ENCODE measurements at places on chromosomes 6 and 20.

DNA sequence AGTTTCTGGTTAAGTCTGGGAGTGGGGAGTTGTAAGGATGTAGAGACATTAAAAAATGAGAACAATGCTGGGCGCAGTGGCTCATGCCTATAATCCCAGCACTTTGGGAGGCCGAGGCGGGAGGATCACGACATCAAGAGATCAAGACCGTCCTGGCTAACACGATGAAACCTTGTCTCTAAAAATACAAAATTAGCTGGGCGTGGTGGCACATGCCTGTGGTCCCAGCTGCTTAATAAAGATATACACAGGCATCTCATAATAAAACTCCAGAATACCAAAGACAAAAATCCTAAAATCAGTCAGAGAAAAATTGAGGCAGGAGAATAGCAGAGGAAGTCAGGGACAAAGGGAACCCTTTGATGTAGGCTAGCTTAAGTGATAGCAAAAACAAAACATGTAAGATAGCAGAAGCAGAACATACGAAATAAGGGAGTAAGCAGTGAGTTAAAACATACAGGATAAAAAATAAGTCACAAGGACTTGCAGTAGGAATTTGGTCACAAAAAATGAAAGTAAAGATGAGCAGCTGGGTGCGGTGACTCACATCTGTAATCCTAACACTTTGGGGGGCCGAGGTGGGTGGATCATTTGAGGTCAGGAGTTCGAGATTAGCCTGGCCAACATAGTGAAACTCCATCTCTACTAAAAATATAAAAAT is 23.6 kb downstream of the DDX43 start:
- DNase-seq = no peak

DNA sequence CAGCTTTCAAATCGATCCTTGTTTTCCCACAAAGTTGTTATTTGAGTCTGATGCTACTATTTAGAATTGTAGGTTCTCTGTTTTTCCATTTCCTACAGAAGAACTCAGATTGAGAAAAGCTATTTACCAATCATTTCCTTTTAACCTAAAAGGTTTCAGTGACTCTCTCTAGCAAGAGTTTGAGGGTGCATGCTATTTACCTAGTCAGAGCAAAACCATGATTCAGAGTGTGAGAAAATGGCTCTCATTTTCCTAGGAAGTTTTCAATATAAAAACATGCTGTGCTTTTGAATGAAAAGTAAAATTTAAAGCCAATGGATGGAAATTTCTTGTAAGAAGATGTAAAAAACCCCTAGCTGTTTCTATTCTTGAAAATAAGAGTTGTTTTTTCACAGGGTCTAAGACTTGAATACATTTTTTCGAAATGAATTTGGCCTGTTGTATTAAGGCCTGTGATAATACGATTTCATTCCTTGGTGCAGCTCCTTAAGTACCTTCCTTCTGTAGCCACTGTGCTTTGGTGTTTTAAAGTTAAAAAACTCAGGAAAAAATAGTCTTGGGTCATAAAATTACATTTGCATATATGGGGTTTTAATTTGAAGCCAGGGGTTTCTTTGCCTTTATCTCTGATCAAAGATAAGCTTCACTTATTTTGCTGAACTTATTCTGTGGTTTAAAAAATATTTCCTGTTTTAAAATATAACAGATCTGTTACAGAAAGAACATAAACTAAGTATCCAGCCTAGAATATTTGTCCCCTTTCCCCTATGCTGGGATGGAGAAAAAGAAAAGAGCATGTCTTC is 18.0 kb upstream of the RSPH3 start:
- no peak for DNase-seq

- peak; percentile 39 for DNase-seq
Measured at GRCh38 chr6:140393665-140394540, 1019.5 kb upstream of the CITED2 start.

DNA sequence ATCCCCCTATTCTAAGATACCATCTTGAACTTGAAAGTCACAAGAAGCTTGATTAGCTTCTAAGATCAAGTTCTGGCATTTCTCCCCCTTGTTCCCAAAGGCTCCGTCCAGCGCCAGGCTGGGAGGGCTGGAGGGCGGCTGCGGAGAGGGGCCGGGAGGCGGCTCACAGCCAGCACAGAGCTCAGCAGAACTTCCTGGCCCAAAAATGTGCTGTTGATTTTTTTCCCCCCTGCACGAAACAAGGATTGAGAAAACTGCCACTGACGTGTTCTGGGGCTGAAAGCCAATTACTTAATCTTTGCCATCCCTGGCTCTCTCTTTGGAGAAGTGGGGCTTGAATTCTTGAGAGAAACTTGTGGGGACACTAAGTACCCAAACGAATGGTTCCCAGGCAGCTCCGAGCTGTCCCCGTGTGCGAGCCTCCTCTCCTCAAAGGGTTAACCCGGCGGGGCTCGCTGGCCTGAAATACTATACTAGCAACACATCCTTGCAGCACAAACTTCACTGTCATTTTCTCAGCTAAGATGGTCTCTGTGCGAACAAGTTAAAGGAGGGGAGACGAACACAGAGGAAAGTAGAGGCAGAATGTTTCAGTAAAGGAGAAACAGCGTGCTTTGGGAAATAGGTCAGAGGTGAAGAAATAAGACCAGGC is 452 bp downstream of the TRAF3IP2 start:
- DNase-seq = no peak

DNA sequence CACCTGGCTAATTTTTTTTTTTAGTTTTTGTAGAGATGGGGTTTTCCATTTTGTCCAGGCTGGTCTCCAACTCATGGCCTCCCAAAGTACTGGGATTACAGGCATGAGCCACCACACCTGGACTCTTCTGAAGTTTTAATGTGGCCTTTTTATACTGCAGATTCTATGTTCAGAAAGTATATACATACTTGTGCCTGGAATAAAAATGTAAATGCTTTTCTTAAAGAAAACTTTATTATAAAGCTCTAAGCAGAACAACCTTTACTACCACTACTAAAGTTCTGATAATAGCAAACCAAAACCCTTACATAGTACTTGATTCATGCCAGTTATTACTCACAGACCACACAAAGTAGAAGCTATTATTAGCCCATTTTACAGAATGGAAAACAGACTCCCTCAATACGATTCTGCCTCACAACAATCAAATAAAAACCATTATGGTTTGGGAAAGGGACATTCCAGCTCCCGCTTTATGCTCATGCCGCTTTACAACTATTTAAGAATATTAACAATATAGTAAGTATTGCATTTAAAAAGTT is 5.3 kb downstream of the PHIP start:
- no peak for DNase-seq

DNA sequence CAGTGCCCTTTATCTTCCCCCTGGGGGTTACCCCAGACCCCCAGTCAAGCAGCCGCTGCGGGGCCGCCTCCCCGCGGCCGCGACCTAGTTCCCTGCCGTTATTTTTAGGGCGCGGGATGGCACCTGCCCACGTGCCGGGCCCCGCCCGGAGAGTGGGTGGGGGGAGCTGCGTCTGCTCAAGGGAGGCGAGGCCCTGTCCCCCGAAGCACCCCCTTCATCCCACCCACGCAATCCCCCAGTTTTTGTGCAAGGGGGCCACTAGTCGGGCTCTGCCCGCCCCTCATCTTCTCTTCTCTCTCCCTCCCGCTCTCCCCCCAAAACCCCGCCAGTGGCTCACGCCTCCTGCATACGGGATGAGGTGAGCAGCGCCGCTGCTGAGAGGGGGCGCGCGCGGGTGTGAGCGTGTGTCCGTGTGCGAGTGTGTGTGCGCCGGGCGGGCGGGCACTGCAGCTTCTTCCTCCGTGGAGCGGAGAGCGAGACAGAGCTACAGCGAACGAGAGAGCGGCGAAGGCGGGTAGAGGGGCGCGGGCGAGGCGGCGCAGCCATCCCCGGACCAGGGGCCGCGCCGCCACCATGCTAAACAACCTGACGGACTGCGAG is at the start of gene SLC12A5:
Gene SLC12A5, plus strand, starts transcription at position 444 of the 600 bp plus-strand sequence. Its CDS starts 130 bp downstream, at position 574.
- DNase-seq = no peak

DNA sequence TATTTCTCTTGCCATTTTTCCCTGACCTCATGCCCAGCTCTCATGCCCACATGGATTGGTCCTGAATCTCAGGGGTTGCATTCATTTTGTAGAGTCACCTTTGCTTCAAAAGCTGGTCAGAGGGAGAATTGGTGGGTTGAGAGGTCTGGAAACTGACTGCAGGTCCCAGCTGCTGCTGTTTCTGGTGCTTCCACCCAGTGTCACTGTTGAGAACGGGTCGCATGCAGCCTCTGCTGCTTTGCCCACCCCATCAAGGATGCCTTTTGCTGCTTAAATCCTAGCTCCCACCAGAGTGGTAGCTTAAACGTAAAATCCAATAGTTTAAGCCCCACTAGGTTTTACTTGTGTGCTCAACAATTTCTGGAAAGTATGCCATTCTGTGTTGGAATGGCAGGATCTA is 211.4 kb upstream of the TSHZ2 start:
- DNase-seq = no peak

GRCh38 chr20:9139106-9139833 is 70.4 kb downstream of the PLCB4 start:
- DNase-seq = no peak

- DNase-seq = no peak
Measured at GRCh38 chr20:3748073-3748472, 15.6 kb downstream of the HSPA12B start.

- DNase-seq = peak; percentile 39
Measured at GRCh38 chr6:47651505-47651944, 46.9 kb upstream of the ADGRF4 start.

DNA sequence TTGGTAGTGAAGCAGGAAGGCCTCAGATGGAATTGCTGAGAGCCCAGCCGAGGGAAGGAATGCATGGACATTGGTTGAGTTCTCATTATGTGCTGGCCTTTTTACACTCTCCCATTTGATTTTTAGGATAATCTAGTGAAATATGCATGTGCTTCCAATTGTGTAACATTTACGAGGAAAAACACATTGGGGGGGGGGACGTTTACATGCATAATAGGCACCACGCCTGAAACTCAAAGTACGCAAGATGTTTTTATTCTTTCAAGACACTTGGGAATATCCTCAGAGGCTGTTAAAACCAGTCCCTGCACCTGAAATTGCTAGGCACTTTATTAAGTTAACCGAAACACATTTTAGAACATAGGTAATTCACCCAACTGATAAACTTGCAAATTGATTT is 118.5 kb upstream of the CDH4 start:
- no peak for DNase-seq

DNA sequence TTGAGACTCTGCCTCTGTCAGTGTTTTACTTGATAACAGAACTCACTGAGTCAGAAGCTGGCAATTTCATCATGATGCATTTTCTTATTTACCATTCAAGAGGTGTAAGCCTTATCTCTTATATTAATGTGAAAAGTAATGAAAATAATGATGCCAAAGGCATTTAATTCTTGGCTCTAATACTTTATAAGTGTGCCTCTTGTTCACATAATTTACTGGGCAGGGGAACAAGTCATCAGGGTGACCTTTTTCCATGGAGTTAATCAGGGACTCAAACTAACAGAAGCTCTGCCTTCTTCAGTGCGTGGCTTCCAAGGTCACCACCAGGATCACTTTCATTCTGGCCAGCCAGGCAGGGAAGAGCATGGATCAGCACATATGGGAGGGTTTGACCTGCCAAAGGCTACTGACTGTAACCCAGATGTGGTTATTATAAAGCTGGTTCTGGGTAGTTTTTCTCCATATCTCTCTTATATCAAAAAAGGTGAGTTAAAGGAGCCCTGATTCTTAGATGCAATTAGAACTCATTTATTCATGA is 5.2 kb upstream of the PLCB1 start:
- no peak for DNase-seq

- no peak for DNase-seq
Measured at GRCh38 chr6:3847521-3847920, 1.7 kb upstream of the FAM50B start.

DNA sequence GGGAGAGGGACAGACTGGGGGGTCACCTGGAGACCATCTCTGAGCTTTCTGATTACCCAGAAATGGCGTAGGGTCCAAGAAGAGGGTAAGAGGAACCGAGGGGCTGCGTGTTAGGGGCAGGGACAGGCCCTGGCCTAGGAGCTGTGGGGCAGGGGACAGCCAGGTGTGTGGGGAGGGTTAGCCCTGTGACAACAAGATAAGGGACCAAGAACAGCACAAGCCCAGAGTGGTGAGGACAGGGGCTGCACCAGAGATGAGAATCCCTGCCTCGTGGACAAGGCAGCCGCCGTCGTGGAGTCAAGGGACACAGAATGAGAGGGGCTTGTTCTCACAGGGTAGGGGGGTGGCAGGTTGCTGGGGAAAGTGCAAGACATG is 449 bp upstream of the AVP start:
- DNase-seq = no peak

- no peak for DNase-seq
Measured at GRCh38 chr20:46897328-46897880, 2.8 kb downstream of the EYA2 start.

- no peak for DNase-seq
Measured at GRCh38 chr6:125867483-125867942, 76.8 kb downstream of the NCOA7 start.

All from kidney capillary endothelial cell (primary cell).